ENCODE measurements at places on chromosomes 6 and 20.

- no peak for DNase-seq
Observed at GRCh38 chr6:130725551-130725950, 101.7 kb upstream of the SMLR1 start.

DNA sequence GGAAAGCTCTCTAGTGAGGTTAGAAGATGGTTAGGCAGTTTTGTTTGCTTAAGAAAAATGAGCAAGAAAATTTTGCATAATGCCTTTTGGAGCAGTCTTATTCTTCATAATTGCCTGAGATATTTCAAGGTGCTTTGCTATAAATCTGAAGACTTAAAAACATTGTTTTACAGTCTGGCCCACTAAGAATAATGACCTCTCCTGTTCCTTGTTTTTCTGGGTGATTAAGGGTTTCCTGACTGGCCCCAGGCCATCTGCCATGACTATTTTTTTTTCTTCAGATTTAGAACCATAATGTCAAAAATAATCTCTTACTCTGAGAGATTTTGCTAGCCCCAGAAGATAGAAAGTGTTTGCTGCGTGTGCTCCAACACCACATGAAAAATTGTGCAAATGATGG is 72.3 kb upstream of the CENPW start:
- no peak for DNase-seq

DNA sequence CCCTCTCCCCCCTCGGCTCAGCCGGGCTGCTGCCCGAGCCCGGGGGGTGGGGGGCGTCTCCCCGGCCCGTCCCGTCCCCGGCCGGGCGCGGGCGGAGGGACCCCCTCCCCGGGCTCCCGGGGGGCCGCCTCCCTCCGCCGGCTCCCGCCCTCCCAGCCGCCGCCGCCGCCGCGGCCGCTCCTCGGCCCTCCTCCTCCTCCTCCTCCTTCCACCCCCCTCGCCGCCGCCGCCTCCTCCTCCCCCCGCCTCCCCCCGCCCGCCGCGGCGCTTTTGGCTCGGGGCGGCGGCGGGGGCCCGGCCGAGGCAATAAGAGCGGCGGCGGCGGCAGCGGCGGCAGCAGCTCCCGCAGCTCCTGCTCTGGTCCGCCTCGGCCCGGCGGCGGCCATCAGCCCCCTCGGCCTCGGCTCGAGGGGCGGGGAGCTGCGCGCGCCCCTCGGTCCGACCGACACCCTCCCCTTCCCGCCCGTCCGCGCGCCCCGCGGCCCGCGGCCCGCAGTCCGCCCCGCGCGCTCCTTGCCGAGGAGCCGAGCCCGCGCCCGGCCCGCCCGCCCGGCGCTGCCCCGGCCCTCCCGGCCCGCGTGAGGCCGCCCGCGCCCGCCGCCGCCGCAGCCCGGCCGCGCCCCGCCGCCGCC is 38.7 kb downstream of the GNAS start:
- DNase-seq = peak; percentile 84

- DNase-seq = no peak
Observed at GRCh38 chr20:25668446-25668845, 28.2 kb downstream of the ZNF337 start.

DNA sequence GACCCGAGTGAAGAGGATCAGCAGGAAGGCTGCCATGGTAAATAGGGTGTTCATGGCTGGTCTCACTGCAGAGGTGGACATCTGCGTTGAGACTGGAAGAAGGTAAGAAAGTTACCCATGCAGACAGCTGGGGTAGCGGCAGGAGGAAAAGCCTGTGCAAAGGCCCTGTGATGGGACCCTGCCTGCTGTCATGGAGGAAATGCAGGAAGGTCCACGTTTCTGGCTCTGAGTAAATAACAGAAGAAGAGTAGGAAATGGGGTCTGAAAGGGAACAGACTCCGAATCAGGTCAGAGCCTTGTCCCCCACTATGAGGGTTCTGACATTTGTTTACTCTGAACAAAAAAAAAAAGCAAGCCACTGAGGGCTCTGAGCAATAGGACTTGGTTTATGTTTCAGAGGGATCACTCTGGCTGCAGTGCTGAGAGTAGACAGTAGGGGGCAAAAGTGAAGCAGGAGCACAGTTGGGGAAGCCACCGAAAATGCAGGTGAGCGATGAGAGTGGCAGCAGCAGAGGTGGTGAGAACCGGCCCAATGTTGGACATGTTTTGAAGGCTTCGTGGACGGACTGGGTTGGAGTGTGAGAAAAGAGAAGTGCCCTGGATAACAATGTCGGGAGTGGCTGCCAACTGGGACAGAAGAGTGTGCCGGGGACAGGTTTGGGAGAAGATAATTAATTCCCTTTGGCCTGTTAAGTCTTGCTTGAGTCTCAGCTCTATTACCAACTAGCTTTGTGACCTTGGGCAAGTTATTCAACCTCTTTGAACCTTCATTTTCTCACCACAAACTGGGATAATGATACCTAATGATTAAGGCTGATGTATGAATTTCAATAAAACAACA is 57.9 kb upstream of the MAP7 start:
- DNase-seq = peak; percentile 78

- no peak for DNase-seq
Observed at GRCh38 chr6:144515761-144516160, 230.6 kb downstream of the UTRN start.

Data from T47D (cell line).